ENCODE measurements at places on chromosomes 4 and X.

GRCh38 chrX:13101441-13102139 lies 57.2 kb upstream of the FAM9C start:
- DNase-seq: peak; percentile 91

DNA sequence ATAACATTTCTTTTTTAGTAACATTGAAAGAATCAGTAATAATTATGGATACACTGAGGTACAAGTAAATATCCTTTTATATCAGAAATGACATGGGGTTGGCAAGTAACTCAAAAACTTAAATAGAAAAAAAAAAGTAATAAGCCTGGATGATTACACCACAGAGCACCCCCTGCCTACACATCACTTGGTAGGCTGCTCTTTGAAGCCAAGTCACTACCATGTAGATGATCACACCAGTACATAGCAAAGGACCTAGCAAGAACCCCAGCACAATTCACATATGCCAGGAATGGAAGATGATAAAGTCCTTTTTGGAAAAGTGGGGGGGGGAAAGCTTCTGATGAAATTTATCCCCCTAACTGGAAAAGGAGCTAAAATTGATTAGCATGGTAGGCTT lies 56.9 kb downstream of the METTL14 start:
- no peak for DNase-seq

DNA sequence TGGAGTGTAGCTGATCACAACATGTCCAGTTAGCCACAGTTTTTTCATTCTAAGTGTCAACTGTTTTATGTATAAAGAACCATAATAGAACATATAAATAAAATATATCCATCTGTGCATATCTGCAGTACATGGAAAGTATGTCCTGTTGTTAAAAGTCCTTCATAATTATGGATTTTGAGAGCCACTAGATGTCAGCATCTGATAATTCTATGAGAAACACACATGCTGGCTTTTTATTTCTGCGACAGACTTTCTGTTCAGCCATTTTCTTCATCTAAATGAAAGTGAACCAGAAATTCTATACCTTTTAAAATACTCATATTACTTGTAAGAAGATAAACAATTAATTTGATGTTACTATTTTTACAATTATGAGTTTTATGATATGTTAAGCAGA lies 251.5 kb downstream of the GPM6A start:
- peak; percentile 64 for DNase-seq

DNA sequence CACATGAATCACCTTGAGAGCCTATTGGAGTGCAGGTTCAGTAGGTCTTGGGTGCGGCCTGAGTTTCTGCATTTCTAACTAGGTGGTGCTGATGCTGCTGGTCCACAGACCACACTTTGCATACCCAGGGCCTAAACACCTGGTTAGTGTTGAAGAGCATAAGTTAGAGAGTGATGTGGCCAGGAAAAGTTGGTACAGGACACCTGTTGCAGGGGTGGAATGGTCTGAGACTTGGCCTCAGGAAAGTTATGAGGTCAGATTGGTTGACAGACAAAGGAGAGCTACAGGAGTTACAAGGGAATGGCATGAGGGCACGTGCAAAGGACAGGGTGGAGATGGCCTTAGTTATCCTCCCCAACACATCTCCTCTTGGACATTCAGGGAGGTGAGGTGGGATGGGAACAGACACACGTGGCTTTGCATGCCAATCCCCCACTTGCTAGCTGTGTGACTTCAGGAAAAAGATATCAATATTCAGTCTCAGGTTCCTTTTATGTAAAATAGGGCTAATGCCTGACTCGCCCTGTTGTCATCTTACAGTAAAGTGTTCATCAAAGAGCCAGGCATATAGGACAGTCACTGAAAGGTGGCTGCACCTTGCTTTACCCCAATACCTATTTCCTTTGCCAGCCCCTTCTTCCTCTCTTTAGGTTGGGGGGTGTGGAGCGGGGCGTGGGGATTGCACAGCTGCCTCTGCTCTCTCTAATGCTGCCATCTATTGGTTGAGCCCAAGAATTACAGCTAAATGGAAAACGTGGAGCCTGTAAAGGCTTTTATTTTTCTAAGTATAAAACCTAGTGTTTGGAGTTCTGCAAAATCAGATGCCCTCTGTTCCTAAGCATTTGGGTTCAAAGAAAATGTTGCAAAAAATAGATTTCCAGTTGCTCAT lies 47.5 kb downstream of the ATG4A start:
- peak; percentile 31 for DNase-seq

GRCh38 chrX:72020204-72020603 lies 109.6 kb downstream of the NHSL2 start:
- no peak for DNase-seq

DNA sequence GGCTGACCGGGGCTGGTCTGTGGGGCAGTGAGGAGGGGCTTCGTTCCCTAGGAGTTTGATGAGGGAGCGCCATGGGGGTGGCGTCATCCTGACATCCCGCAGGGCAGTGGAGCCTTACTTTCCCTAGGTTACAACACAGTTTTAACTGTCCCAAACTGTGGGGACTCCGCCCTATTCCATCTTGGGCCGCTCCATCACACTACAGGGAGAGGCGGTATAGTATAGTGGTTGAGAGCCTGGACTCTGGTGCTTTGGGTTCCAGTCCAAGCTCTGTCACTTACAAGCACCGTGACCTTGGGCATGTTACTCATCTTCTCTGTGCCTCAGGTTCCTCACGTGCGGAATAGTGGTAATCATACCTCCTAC lies 44.2 kb downstream of the ZNF185 start:
- no peak for DNase-seq

DNA sequence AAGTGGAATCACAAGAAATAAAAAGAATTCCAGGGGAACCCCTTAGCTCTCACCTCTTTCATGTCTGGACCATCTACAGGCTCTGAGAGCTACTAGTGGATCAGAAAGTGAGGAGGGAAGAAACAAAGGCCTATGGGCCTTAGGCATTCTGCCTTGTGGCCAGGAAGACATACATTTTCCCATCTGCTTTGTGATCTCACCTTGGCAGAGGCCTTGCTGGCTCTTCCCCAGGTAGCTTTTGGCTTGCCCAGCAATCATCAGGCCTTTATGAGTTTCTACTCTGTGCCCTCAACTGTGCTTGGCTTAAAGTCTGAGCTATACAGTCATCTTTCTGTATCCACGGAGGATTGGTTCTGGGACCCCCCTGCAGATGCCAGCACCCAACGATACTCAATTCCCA lies 28.3 kb upstream of the CD99L2 start:
- DNase-seq: no peak

GRCh38 chr4:45399116-45399515 lies 672.8 kb upstream of the GNPDA2 start:
- DNase-seq: no peak

DNA sequence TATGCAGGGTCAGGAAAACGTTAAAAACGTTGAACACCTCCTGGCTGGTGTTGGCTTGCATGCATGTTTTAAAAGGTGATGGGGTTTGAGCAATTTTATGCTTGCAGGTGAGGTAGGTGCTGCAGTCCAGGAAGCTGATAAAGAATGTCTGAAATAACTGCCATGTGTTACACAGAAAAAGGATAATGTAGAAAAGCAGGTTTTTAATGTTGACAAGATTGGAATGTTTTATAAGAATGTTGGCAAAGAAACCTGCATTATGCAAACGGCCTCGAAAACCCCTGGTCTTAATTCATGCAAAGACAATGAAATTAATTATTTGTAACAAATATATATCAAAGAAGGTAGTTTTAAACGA lies 723.7 kb upstream of the AGA start:
- DNase-seq: no peak

- no peak for DNase-seq
These were observed 59.0 kb upstream of the SLIT2 start for GRCh38 chr4:20192736-20193135.

DNA sequence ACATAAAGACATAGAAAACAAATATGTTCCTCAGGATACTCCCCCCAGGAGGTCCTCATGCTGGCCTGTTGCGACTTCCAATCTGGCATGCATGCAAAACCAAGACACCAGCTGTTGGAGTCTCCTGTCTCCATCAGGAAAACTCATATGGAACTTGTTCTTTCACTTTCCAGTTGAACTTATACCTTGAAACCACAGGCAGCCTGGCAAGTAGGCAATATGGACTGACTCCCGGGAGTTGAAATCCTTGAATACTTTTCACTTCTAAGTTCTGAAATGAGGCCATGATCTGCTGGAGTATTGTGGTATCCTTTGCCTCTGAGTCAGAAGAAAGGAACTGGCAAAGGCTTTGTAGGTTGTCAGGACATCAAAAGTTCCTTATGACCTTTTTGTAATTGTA lies 444.2 kb downstream of the IDS start:
- no peak for DNase-seq

DNA sequence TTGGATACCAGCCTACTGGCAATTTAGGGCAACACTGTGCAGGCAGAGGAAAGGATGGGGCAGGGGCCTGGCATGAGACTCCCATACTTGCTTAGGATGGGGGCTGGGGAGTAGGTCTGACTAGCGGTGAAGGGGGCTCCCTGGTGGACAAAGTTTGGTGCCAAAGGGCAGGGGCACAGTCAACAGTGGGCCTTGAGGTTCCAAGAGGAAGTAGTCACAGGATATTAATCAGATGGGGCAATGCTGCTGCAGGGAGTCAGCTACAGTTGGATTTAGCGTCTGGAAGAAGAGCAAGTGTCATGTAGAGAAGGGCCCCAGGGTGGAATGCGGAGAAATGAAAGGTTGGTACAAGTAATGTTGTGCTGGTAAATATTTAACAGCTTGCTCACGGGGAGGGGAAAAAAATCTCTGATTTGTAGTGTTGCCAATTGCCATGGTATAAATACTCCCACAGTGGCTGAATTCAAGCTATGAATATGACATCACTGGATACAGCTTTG lies 139.4 kb downstream of the PJA1 start:
- DNase-seq: peak; percentile 89

DNA sequence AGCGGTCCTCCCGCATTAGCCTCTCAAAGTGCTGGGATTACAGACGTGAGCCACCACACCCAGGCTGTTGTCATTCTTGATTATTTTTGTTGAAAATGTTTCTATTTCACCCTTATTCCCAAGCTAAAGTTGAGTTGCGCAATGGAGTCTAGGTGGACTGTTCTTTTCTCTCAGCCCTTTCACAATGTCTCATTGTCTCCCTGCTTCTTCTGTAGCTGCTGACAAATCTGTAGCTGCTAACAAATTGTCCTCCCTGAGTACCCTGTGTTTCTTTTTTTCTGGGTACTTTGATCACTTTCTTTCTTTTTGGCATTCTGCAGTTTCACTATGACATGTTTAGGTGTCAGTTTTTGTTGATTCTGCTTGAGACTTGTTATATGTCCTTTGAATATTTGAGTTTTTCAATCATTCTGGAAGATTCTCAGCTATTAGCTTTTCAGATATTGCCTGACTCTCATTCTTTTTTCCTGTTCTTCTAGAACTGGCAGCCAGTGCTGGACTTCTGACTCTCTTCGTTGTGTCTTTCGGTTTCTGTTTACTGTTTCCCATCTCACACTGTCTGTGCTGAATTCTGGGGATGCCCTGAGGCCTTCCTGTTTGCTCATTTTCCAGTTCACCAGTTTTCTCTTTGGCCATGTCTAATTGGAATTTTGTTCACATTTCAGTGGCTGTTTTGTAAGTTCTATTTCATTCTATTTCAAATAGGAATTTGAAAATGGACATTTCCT lies 6.6 kb downstream of the ABCD1 start:
- no peak for DNase-seq

GRCh38 chr4:72432282-72432681 lies 136.7 kb downstream of the ADAMTS3 start:
- no peak for DNase-seq

GRCh38 chr4:56220261-56220660 lies 167.0 kb downstream of the AASDH start:
- DNase-seq: no peak

DNA sequence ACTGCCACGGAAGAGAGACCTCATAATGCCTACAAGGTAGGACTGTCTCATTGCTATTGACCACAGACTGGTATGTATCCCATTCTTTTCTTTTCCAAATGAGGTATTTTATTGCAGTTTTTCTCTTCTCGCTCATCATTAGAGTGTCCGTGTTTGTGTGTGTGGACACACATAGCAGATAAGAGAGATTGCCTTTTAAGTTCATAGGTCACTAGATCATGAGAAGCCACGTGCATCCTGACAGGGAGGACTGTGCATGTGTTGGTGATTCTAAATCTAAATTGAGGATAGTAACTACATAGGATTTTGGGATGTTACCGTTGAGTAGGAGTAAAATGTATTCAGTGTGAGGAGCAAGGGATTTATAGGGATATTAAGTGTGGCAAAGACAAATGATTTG lies 37.3 kb downstream of the HPGD start:
- DNase-seq: no peak

GRCh38 chr4:184815046-184815877 lies 10.5 kb downstream of the ACSL1 start:
- no peak for DNase-seq

- peak; percentile 77 for DNase-seq
These were observed 137.2 kb upstream of the ARHGEF9 start for GRCh38 chrX:63922221-63922620.

DNA sequence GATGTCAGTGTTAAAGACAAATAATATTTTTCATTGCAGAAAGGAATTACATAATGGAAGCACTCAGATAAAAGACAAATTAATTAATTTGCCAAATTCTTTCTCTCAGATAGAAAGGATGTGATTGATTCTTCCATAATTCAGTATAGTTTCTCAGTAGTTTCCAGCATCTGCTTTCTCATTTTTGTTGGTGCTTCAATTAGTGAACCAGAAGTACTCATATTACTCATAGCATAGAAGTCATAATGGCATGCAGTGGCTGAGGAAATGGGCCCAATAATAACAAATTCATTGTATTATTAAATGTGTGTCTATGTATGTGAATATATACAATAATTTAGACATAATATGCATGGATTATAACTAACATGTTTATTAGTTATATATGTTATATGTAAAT lies 393.3 kb upstream of the TRAM1L1 start:
- DNase-seq: peak; percentile 22

- peak; percentile 50 for DNase-seq
These were observed 13.0 kb downstream of the RGS12 start for GRCh38 chr4:3305610-3306371.

- DNase-seq: no peak
These were observed 205.8 kb upstream of the MAMLD1 start for GRCh38 chrX:150157291-150157690.

- peak; percentile 69 for DNase-seq
These were observed 551.4 kb downstream of the IQCM start for GRCh38 chr4:149264093-149264733.

GRCh38 chrX:133907606-133908005 lies 77.8 kb downstream of the GPC3 start:
- DNase-seq: no peak

- DNase-seq: no peak
These were observed 17.7 kb downstream of the ARAP2 start for GRCh38 chr4:36226430-36227227.

GRCh38 chr4:20193141-20193936 lies 58.4 kb upstream of the SLIT2 start:
- DNase-seq: peak; percentile 59

Measured in ELR (cell line).